Stimulated activated naive CD8-positive, alpha-beta T cell treated with anti-CD3 and anti-CD28 coated beads, Interleukin-15, amount 100 ng/mL, for 72 hours (primary cell): ENCODE measurements at places on chromosomes 5 and 9.

- DNase-seq, result no peak
Observed at GRCh38 chr5:42970636-42971559, 69.2 kb downstream of the ANXA2R start.

- DNase-seq, result no peak
Observed at GRCh38 chr9:108211411-108211955, 644.3 kb downstream of the ACTL7B start.

GRCh38 chr5:6287176-6287575 lies 91.2 kb downstream of the MED10 start:
- no peak for DNase-seq

GRCh38 chr9:4973246-4973645 lies 11.8 kb upstream of the JAK2 start:
- no peak for DNase-seq

GRCh38 chr9:128098297-128099230 lies 29.0 kb downstream of the PTGES2 start:
- DNase-seq, result peak; percentile 64
